ENCODE measurements at places on chromosomes 4 and X.

DNA sequence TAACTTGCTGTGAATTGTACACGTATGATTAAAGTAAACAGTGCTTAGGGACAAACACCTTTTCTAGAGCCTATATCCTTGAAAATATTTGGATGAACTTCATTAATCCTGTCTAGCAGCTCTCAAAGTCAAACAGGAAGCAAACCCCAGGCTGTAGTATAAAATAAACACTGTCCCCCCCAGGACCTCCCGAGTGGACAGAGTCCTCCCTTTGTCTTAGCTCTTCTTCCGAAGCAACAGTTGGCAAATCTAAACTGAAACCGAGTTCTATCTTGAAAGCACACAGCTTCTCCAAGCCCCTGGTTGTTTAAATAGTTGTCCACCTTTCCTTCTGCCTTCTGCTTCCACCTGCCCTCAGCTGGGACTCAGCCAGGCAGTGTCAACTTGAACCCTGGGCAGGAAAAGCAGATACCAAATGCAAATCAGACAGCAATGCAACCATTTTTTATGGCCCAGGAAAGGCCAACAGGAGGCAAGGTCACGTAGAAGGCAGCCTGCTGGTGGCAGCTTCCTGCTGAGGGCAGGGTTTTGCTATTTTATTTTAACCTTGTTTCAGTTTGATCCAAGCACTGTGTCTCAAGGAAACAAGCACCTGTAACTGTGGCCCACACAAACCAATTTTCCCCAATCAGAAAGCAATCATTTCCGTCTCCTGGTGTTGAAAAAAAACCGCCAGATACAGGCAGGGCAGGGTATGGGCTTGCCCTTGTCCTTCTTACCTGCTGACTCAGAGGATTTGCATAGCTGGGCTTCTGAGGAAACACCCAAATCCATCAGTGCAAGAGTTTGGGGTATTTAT, 110.3 kb upstream of the KIT start:
- DNase-seq, result no peak

GRCh38 chr4:123841447-123842121, 445.0 kb downstream of the SPRY1 start:
- DNase-seq, result no peak

- no peak for DNase-seq
Measured at GRCh38 chrX:21883258-21883657, 27.5 kb downstream of the YY2 start.

DNA sequence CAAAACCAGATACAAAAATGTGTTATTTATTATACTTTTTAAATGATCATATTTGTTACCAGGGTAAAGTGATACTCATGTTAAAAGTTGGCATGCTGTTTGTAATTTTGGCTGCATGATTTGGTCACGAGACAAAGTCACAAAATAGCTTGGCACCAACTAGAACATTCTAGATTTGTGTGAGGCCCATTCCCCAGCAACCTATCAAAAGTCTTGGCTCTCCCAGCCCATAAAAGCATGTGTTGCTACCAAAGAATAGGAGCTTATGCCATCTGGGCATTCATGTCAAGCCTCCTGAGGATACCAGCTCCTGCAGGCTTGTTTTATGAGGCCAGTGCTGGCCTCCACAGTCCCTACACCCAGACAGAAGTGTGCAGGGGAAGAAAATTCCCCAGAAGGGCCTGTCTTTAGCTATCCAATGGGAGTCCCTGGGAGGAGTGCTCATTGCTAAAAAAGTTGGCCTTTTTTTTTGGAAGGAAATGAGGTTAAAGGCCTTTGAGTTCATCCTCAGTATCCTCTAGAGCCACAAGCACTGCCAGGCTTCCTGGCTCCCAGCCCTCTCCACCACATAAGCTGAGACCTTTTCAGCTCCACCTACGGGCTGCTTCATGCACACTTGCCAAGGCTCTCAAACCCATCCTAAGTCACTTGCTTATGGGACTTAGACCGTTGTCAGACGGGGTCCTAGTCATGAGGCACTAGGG, 211.9 kb upstream of the EOLA2 start:
- no peak for DNase-seq

DNA sequence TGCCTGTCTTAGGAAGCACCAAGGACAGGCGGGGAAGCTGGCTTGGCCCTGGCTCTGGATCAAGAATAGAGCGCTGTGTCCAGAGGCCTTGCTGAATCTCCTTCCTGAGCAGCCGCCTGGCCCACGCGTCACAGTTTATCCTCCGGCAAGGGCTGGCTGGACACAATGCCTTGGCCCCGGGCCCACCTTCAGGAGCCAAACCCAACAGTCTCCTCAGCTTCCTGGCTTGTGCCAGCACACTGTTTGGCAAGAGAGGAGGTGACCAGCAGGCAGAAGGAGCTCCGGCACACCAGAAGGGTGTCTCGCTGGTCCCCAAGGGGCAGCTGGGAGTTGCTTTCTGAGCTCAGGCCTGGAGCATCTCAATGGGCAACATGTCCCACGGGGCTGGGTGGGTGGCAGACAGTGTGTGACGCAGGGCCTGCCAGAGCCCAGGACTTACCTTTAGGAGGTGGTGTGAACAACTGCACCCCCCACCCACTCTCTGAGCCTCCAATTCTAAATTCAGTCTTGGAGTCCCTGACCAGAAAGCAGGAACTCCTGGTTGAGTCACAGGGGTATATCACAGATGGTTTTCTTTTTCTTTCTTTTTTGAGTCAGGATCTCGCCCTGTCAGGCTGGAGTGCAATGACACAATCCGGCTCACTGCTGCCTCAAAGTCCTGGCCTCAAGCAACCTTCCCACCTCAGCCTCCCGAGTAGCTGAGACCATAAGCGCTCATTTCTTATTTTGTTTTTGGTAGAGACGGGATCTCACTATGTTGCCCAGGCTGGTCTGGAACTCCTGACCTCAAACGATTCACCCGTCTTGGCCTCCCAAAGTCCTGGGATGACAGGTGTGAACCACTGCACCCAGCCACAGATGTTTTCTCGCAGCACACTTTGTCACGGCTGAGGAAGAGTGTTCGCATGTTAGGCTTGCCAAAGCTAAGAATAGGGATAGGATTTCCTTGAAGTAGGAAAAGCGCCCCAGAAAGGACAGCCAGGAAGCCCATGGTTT, 361.2 kb downstream of the BCOR start:
- DNase-seq, result no peak

- DNase-seq, result no peak
Measured at GRCh38 chrX:153505361-153505760, 10.6 kb downstream of the BGN start.

GRCh38 chrX:20015422-20015821, 24.6 kb upstream of the BCLAF3 start:
- DNase-seq, result no peak

- no peak for DNase-seq
Measured at GRCh38 chr4:4504783-4505182, 37.1 kb downstream of the STX18 start.

- no peak for DNase-seq
Measured at GRCh38 chr4:27635936-27636913, 775.6 kb downstream of the STIM2 start.

GRCh38 chr4:61200916-61201526, 895 bp downstream of the ADGRL3 start:
- DNase-seq, result no peak

GRCh38 chr4:98828801-98829200, 100.1 kb downstream of the EIF4E start:
- DNase-seq, result no peak

DNA sequence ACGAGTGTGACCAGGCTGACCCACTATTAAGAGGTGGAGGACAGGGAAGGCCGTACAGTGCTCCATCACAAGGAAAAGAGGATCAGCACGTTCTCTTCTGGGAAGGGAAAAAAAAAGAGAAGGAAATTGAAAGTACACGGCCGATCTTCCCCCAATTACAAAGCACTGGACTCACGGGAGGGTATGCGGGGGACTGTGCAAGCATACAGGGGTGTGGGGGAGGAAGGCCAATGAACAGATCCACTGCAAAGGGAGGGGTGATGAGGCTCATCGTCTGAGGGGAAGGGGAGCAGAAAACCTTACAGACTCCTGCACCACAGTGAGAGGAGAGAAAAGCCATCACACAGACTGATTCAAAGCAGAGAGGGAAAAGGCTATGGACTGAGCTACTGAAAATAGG, 1.1 kb downstream of the ELK1 start:
- DNase-seq, result no peak

DNA sequence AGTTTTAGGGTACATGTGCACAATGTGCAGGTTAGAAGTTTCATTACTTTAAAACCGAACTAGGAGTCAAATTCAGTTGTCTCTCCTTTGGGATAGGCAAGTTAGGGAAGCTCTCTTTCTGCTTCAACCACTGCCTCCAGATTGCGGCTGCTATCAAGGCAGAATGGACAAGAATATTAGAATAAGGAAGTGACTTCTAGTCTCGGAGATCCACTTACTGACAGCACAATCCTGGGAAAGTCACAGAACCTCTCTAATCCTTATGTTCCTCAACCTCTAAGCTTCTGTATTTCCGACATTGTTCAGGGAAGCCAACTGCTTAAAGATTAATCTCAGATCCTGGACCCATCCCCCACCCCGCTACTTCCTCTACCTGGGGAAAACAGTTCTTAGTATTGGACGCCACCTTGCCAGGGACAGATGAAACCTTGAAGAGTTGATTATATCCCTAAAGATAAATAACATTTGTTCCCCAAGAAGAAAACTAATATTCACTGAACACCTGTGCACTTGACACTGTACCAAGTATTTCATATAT, 2.1 kb downstream of the NUP62CL start:
- no peak for DNase-seq

GRCh38 chr4:58453956-58454355, 1343.8 kb upstream of the IGFBP7 start:
- DNase-seq, result no peak

- DNase-seq, result no peak
Measured at GRCh38 chr4:65391814-65392213, 278.5 kb downstream of the EPHA5 start.

GRCh38 chrX:119251386-119251785, 15.3 kb downstream of the PGRMC1 start:
- no peak for DNase-seq

Measured in stimulated activated CD4-positive, alpha-beta T cell treated with anti-CD3 and anti-CD28 coated beads, TNF-alpha, amount 100 ng/mL, for 4 hours (primary cell).